ENCODE measurements at places on chromosomes 4 and X.

DNA sequence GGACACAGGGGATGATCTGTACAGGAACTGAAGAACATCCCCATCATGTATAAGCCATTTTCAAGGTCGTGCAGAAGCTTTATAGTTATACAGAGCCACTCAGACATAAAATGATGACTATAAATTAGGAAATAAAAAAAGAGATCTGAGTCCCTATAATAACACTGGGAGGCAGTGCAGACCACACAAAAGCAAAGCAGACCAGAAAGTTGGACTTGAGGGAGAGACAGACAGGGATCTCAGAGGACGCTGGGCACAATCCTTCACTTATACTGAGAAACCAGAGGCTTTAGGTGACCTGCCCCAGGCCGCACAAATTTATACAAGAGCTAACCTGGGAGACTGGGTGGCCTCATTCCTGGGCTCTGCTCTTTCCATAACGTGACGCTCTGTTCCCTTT lies 70.5 kb downstream of the HADH start:
- no peak for DNase-seq

DNA sequence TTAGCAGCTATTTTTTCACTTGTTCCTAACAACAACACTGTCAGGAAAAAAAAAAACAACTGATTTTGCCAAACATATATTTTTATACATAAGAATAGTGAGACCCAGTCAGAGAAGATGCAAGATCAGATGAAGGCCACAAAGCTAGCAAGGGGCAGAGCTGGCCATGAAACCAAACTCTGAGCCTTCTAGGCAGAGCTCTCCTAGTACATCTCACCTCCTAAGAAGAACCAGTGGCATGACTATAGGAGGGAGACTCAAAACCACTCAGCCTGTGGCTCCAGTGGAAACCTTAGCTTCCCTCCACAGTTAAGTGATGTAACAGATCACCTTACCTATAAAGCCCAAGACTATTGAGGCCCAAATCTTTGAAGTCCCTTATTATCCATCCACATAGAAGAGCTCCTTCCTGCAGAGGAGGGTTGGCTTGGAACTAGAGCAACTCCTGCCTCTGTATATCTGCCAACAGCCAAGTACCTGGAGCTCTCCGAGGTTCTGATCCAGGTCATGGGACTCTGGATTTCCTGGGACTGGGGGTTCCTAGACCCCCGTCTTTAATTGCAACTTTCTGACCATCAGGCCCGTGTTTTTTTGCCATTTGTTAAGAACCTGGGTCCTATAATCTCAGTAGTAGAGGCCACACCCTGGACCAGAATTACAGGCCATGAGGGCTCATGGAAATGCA lies 136.5 kb downstream of the SH3KBP1 start:
- no peak for DNase-seq

DNA sequence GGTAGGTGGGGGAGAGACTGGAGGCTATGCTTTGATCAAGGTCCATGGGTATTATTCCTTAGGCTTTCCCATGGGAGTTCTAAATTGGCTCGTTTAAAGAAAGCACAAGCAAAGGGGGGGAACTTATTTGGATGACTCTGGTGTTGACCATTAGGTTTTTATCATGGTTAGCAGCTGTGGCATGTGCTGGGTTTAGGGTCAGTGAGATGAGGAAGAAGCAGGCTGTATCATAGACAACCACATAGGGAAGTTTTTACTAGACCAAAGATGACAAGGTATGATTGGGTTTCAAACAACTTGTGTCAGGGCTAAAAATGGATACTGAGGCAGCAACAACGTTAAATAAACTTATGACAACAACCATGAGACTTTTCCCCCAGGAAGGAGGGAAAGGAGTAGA lies 97.7 kb downstream of the DNAAF6 start:
- no peak for DNase-seq

DNA sequence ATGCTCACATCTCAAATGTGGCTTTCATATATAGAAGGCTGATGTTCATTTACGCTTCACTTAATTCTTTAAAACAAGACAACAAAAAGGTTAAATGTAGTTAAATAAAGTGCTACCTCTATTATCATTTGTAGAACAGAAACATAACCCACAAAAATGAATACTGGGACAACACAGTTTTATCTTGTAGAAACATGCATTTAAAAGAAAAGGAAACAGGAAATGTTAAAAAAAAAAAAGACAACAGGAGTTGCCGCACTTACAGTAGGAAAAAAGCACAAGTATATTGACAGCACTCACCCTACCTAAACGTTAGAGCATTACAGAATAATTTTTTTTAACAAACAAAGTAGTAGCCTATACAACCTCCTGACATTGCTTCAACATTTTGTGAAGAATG lies 4.8 kb downstream of the THOC2 start:
- DNase-seq, result no peak

DNA sequence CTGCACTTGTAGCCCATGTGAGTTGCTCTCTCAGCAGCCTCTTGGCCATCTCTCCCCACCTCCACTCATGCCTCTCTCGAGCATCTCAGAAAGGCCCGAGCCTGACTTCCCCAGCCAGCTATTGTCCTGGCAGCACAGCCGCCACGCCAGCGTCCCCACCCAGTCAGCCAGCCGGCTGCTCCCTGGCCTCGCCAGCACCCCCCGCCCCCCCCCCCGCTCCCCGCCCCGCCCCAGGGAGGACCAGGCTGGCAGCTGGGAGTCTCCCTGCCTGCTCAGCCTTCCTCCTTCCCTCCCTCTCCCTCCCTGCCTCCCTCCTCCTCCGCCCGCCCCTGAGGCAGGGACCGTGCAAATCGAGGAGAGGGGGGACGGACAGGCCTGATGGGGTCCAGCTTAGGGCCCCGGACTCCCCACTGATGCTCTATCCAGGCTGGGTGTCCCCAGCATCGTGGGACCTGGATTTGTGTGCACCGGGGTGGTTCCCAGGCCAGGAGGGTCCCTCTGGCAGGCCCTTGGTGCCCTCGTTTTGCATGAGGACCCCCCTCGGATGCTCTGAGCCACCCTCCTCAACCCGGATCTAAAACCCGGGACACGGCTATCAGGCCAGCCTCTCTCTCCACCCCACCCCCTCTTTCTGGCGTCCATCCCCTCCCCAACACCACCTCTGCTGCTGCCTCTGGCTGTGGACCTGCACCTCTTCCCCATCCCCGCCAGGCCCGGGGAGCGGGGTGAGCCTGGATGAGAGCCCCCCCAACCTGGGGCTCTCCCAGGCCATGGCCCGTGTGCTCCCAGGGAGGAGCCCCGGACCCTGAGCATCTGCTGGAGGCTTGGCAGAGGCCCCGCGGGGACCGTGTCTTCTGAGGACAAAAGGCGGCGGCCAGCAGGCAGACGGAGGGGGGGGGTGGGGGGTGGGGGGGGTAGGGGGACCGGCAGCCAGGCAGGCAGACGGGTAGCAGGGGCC lies at the start of gene GPR173:
Gene GPR173 (plus strand): TSS at position 621 of the 958 bp plus-strand sequence. CDS start 27,833 bp downstream, outside the sequence.
- peak; percentile 57 for DNase-seq
